Stimulated activated CD4-positive, alpha-beta T cell treated with anti-CD3 and anti-CD28 coated beads, Interleukin-4, amount 100 ng/mL, for 24 hours (primary cell): ENCODE measurements at places on chromosomes 11 and 22.

DNA sequence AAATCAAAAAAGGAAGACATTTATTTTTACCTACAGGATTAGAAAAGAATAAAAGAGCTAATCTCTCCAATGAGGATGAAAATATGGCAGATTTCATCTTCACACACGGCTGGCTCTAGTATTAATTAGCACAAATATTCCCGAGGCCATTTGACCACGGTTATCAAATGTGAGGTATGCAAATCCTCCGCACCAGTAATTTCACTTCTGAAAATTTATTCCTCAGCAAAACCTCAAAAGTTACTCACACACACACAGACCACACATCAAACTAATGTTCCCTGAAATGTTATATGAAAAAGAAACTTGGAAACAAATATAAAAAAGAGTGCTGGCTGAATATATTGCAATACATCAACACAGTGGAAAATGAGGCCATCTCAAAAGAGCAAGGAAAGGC lies 32.8 kb downstream of the CELSR1 start:
- no peak for DNase-seq

DNA sequence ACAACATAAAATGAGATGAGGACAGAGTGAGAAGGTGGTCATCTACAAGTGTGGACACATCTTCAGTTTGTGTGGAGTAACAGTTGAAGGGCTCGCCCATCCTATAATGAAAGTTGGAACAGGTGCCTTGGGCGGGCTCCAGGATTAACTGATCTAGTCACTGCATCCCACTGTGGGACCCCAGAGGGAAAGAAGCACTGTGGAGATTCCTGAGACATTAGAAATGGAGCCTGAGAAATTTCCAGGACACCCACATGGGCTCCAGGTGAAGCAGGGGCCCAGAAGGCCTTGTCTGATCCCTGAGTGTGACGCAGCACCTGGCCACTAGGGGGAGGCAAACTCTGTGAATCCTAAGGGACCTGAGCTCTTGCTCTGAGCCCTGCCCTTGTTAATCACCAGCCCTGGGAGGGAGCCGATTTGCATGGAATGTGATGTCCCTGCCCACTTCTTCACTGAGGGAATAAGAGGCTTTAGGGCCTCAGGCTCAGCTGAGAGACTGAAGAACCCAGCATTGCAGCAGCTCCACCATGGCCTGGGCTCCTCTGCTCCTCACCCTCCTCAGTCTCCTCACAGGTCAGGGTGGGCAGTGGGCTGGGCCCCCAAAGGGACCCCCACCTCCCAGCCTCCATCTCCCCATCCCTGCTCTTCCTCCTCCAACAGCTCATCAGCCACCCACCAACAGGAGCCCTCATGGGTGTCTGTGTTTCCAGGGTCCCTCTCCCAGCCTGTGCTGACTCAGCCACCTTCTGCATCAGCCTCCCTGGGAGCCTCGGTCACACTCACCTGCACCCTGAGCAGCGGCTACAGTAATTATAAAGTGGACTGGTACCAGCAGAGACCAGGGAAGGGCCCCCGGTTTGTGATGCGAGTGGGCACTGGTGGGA lies 98.4 kb downstream of the VPREB1 start:
- DNase-seq = peak; percentile 74

DNA sequence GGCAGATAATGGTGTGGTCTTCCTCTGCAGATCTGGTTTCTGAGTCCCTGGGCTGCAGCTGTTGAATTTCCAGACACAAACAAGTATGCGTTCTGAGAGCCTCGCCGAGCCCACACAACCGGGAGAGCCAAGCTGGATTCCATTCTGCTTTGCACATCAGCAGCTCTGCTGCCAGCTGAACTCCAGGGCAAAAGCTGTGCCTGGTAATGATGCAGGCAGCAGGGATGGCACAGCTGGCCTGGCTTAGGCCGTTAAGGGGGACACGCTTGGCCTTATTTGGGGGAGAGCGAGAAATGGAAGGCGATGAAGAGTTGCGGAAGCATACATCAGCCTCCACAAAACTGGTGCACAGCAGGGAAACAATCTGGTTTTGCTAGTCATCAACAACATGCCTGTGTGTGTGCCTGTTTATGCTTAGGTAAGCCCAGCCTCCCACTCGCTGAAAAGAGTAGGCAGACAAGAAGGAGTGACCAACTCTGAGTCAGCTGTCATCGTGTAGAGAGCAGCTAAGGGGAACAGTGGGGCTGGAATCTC lies 25.1 kb downstream of the ADAMTS8 start:
- no peak for DNase-seq

GRCh38 chr11:18493310-18493709 lies 33.4 kb downstream of the TSG101 start:
- DNase-seq = no peak

DNA sequence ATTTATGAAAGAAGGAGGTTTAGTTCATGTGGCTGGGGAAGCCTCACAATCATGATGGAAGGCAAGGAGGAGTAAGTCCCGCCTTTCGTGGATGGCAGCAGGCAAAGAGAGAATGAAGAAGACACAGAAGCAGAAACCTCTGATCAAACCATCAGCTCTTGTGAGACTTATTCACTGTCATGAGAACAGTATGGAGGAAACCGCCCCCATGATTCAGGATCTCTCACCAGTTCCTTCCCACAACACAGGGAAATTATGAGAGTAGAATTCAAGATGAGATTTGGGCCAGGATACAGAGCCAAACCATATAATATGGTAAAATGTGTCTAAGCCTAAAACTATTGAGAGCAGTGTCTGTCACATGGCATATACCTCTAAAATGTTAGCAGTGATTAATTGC lies 503.8 kb upstream of the CCDC179 start:
- no peak for DNase-seq

DNA sequence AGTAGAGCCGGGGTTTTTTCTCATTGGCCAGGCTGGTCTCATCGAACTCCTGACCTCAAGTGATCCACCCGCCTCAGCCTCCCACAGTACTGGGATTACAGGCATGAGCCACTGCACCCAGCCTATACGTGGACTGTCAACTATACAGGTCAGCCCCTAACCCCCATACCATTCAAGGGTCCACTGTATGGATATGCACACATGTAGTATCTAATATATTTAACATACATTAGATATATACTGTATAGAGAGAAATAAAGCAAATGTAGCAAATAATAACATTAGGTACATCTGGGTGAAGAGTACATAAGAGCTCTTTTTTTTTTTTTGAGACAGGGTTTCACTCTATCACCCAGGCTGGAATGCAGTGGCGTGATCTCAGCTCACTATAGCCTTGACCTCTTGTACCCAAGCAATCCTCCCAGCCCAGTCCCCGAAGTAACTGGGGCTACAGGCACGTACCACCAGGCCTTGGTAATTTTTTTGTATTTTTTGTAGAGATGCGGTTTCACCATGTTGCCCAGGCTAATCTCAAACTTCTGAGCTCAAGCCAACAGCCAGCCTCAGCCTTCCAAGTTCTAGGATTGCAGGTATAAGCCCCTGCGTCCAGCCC lies 1.5 kb upstream of the ATP5MGL start:
- no peak for DNase-seq

DNA sequence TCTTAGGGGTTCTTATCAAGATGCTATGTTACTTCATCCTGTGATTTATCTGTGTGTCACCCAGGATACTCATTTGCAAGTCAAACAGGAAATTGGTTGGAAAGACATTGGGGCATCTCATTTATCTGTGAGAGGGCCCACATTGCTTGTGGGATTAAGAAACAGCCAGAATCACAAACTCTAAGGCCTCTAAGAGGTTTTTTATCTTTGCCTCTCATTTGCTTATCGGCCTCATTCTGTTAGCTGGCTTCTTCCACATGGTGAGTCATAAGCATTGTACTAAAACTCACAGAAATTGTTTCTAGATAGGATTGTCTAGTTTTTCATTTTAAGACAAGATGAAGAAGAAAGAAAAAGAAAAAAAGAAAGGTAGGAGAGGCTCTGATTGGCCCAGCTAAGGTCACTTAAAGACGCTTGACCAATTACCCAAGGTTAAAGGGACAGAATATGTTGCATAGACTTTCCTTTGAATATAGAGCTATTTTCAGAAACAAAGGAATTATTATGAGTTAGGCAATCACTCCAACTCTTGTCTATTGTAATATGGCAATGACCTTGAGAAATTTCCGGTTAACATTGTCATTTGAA lies 121.9 kb downstream of the ARHGAP42 start:
- no peak for DNase-seq

- peak; percentile 67 for DNase-seq
Measured at GRCh38 chr11:46380340-46381047, 975 bp upstream of the MDK start.

GRCh38 chr11:67023957-67024353 lies 1.0 kb downstream of the SYT12 start:
- DNase-seq = no peak

- no peak for DNase-seq
Measured at GRCh38 chr22:41576877-41577276, 12.8 kb downstream of the PMM1 start.

- no peak for DNase-seq
Measured at GRCh38 chr11:76221365-76221764, 15.1 kb upstream of the WNT11 start.

DNA sequence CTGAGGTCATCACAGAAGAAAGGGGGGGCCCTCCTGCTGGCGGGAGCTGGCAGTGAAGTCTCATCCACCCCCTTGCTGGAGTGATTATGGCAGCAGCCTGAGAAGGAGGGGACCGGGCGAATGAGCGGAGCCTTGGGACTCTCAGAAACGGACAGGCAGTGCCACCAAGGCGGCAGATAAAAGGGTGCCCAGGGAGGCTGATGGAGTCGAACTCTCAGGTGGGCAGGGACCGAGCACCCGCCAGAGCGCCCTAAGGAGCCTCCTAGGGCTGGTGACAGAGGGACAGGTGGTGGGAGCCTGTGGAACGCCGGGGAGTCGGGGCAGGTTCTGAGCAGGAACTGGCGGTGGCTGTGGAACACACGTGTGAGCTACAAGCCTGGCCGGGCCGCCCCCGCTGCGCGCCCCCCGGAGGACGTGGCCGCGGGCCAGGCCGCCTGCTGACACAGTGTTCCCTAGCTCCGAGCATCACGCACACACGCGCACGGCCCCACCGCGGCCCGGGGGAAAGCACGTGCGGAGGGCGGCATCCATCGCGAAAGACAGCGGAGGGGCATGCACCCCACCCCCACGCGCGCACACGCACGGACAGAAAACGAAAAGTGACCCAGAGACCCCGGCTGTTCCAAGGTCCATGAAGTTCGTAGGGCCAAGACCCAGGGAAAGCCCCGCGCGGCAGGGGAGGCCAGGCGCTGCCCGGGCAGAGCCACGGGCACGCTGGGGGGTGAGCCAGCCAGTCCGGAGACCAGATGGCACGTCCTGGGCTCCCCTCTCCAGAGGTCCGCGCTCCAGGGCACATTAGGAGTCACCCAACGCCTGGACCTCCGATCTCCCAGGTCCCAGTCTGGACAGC lies 1.0 kb downstream of the VWCE start:
- peak; percentile 44 for DNase-seq
